Right lung (tissue), 10 donors: ENCODE measurements at places on chromosomes 1 and 21.

DNA sequence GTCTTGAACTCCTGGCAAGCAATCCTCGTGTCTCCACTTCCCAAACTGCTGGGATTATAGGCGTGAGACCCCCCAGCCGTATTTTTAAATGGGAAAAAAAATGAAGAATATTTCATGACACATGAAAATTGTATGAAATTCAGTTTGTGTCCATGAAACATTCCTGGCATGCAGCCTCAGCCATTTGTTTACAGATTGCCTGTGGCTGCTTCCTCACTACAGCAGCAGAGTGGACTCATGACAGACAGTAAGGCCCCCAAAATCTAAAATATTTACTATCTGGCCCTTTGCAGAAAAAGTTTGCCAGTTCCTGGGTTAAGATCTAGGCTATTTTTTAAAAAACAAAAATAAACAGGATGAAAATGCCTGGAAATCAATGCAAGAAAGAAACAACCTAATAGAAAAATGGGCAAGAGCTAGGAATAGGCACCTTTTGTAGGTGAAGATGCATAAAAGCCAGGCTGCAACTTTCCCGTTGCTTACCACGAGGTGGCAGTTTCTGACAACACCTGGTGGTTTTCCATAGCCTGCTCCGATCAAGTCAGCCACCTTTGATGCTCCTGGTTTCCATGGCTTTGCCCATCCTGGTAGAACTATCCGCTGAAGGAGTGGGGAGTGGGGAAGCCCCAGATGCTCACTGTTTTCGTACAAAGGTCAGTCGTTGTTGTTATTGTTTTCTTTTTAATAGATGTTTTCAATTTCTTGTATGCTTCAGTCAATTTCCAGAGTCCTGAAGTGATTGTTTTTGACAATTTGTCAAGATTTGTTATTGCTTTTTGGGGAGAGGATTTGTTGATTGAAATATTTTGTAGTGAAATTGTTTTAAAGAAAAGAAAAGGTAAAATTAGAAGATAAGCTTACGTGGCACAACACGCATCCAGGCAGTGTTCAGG is 24.3 kb downstream of the UBE2Q1 start:
- no peak for DNase-seq

- no peak for DNase-seq
Observed at GRCh38 chr1:109111386-109112055, 2.4 kb upstream of the ELAPOR1 start.

DNA sequence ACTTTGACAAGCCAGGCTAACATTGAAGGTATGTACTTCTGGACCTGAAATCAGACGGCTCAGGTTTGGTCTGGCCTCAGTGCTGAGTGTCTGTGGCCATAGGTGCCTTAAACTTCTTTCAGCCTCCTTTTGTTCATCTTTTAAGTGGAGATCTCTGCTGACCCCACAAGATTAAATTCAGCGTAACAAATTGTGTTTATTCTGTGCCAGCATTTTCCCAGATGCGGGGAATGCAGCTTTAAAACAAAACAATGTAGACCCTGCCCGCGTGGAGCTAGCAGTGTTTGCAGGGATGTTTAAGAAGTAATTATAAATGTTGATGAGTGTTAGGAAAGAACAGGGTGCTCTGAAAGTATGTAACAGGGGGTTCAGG is 923 bp downstream of the CAP1 start:
- no peak for DNase-seq

DNA sequence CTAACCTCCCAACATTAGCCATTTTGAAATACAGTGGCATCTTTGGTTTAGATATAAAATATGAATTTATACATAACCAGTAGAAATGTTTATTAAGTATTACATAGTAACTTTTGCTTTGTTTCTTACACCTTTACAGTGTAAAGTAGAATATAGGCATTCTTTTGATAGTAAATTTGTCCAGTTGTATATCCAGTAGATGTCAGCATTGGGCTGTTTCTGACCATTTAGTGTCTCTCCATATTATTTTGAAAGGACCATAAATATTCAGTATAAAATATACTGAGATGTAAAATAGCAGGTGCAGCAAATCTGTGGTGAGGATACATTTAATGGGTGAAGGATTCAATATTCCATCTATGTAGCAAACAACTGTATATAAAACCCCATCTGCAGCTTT is 115.8 kb upstream of the ZRANB2 start:
- DNase-seq = peak; percentile 31

- no peak for DNase-seq
Observed at GRCh38 chr1:18941221-18942141, 15.0 kb downstream of the IFFO2 start.

GRCh38 chr1:19065526-19066247 is 109.2 kb upstream of the IFFO2 start:
- DNase-seq = no peak

DNA sequence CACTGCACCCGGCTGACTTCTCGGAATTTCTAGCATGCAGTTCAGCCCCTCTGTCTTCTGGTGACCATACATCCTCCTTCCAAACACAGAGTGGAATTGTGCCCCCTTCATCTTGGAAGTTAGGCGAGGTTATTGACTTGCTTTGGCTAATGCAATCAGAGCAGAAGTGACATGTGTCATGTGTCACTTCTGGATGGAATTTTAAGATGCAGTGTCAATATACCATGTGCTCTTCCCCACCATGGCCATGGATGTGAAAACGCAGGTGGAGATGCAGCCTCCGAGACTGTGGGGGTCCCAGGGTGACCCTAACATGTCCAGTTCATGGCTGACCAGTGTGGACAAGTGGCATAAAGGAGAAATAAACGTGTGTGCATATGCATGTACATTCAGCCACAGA is 83.0 kb downstream of the KCNJ6 start:
- no peak for DNase-seq

DNA sequence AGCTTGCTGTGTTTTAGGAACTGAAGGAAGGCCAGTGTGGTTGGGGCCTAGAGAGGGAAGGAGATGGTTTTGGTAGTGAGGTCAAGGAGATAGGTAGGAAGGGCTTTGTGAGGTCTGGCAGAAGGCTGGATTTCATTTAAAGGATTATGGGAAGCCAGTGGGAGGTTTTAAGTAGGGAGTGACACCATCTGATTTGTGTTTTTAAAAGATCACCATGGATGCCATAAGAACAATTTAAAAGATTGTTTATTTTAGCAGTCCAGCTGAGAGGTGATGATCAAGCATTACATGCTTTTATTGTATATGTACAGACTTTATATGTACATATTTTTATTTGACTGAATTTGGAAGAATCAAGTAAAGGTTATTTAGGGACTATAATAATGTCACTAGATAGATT is 26.4 kb downstream of the RGL1 start:
- DNase-seq = no peak

GRCh38 chr21:28473530-28474220 is 519.0 kb downstream of the LTN1 start:
- DNase-seq = peak; percentile 51

- DNase-seq = no peak
Observed at GRCh38 chr1:77336729-77337128, 54.9 kb downstream of the AK5 start.

DNA sequence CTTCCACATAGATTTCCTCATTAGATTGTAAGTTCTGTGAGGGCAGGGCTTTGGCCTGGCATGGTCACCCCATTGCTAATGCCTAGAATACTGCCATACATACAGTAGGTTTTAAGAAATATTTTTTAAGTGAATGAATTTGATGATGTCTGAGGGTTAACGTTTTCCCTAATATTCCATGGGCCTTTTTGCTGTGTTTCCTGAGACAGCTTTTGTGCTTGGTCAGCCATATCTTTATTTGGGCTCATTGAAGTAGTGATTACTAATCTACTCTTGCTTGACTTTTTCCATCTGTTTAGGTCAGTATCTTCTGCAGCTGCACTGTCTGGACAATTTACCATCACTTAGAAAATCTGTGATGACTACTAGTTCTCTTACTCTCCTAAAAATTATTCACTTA is 3.5 kb downstream of the CDC42 start:
- no peak for DNase-seq

DNA sequence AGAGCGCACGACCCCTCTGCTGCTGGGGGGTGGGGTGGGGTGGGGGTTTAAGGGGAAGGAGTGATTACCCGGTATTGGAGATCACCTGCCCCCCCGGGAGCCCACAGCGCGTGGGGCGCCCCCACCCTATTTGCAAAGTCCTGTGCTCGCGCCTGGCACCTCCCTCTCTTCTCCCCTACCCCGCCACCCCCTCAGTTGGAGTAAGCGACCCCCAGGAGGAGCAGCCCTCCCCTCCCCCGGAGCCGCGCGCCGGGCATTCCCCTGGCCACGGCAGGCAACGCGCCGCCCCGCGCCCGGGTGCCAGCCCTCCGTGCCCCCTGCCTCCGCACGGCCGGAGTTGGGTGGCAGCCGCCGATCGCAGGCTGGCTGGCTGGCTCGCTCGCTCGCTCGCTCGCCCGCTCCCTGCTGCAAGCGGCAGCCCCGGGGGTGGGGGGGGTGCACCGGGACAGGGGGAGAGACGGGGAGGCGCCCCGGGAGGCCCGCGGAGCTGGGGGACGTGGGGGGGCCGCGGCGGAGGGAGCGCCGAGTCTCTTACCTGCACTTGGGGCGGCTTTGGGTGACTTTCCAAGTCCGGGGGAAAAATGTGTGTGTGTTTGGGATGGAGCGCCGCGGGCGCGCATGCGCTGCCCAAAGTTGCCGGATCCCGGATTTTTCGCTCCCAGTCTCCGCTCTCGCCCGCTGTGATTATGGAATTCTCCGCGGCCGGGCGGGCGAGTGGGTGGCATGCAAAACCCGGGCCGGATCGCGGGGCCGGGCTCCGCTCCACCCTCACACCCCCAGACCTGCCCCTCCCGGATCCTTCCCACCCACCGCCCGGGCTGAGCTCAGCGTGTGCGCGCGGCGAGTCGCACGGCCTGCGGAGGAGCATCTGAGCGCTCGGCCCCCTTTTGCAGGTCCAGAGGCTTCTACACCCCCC is at the start of gene CASZ1:
CASZ1 (minus strand) TSS at position 618 of the 916 bp plus-strand sequence. CDS start 102,757 bp downstream, outside the sequence.
- peak; percentile 84 for DNase-seq

DNA sequence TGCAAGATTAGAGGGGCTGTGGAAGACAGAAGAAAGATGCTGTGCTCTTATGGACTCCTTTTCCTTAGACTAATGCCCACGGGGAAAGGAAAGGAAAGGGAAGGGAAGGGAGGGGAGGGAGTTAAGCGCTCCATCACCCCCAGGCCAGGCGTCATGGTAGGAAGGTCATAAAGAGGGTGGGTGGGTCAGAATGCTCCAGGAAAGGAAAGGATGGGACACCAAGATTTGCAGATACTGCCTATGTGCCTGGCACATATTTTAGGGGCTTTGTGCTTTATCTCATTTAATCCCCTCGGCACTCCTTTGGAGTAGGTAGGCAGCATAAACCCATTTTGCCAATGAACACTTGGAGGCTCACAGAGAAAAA is 41.4 kb downstream of the MAB21L3 start:
- no peak for DNase-seq

DNA sequence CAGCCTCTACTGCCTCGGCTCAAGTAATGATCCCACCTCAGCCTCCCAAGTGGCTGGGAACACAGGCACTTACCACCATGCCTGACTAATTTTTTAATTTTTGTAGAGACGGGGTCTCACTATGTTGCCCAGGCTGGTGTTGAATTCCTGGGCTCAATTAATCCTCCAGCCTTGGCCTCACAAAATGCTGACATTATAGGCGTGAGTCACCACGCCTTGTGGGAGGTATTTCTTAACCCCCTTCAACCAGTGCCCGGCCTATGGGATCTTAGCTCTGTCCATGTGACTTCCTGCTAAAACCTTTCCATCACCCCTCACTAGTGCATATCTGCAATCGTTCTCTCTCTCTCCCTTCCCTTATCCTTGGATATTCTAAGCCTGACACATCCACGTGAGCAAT is 86.4 kb downstream of the FOXD2 start:
- no peak for DNase-seq

DNA sequence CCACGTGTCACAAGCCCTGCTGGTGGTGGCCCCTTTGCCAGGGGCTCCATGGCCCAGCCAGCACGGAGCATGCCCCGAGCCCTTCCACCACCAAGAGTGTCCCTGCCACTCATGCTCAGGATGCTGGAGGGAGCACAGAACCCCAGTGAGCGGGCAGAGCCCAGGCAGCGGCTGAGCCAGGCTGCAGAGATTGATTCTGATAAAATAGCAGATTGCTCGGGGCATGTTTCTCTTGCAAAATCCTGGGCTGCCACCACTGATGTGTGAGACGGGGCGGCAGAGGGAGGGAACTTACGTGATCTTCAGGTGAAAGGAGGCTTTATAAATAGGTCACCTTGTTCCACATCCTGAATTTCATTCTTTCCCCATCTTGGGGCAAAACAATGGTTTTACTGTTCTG is 53.2 kb downstream of the SPSB1 start:
- DNase-seq = no peak

- no peak for DNase-seq
Observed at GRCh38 chr21:43283136-43283924, 114.5 kb downstream of the CRYAA start.

GRCh38 chr21:28309596-28309995 is 683.1 kb downstream of the LTN1 start:
- DNase-seq = no peak

- DNase-seq = no peak
Observed at GRCh38 chr1:29460041-29460610, 223.8 kb downstream of the PTPRU start.

DNA sequence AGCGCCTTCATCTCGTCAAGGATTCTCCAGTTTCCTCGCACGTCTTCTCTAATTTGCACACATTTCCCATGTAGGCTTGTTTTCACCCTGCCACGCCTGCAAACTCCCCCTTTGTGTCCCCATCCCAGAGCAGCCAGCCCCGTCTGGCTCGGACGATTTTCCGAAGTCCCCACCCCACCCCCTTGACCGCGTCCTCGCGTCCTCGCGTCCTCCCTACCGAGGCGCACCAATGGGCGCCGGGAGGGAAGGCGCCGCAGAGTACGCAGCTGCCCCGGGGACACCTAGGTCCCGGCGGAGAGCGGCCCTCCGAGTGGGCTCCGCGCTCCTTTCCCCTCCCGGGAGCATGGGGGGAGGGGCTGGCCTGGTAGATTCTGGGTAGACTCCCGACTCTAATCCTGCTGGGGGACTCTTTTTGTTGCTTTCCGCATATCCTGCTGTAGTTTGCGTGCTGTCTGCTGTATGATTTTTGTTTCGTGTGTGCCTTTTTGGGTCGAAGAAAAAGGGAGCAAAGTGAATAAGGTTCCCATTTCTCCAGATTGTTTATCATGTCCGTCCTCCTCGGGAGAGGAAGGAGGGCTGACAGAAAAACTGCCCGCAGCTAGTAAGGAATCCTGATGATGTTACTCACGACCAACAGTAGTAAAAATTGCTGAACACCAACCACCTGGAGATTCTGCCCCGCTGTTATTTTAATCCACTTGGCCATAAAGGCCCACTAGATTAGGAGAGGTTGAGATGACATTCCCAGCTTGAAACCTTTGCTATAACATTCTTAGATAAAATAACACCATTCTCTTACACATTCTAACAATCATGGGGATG is 1.5 kb downstream of the CACHD1 start:
- DNase-seq = peak; percentile 35

DNA sequence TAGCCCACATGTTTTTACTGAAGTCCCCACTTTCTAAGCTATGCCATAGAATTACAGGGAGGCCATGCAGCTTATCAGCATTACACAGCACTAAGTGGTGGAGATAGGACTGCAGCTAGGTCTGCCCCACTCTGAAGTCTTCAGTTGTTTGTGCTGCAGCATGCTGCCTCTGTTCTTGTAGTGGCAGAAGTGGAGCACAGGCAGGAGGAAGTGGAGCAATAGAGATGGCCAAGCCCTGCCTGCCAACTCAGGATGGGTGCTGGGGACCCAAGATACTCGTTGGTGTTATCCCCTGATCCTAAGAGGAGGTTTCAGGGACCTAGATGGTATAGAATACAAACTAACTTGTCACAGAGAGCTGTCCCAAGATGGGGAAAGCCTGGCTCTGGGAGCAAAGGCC is 12.9 kb downstream of the MRPL37 start:
- DNase-seq = no peak
